ENCODE measurements at places on chromosomes 5 and 9.

DNA sequence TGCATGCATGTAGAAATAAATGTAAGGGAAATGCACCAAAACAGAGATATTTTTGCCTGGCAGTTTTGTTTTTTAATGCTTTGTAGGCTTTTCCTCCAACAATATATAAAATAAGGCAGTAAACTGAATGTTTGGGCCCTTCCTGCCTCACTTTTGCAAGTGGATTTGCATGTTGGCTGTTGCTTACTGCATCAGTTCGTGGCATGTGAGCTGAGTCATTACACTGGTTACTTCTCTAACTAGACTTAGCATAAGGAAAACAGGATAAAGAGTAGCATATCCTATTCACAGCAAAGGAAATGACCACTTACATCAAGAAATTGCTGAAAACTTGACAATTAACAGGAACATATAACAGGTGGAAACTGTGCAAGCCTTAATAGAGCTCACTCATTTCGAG is 113.4 kb downstream of the TLE1 start:
- DNase-seq = no peak

- DNase-seq = no peak
These were observed 128.8 kb upstream of the PANK3 start for GRCh38 chr5:168707716-168708695.

DNA sequence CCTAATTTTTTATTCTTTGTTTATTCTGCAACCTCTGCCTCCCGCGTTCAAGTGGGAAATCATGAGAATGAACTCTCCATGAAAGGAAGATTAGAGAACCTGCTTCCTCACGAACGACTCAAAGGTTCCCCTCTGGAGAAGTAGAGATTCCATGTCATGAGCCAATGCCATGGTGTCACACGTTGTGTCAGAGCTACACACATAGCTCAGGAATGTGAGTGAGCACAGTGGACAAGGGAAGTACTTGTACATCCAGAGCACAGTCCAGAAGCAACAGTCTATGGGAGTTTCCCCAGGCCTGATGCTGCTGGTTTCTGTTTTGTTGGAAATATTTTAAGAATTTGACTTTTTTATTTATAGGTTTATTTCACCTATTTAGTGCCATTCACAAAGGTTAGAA is 26.8 kb upstream of the PPP2CA start:
- no peak for DNase-seq

GRCh38 chr5:80101993-80102392 is 66.8 kb downstream of the THBS4 start:
- no peak for DNase-seq

- DNase-seq = peak; percentile 22
These were observed 22.2 kb upstream of the CXCL14 start for GRCh38 chr5:135600971-135601381.

DNA sequence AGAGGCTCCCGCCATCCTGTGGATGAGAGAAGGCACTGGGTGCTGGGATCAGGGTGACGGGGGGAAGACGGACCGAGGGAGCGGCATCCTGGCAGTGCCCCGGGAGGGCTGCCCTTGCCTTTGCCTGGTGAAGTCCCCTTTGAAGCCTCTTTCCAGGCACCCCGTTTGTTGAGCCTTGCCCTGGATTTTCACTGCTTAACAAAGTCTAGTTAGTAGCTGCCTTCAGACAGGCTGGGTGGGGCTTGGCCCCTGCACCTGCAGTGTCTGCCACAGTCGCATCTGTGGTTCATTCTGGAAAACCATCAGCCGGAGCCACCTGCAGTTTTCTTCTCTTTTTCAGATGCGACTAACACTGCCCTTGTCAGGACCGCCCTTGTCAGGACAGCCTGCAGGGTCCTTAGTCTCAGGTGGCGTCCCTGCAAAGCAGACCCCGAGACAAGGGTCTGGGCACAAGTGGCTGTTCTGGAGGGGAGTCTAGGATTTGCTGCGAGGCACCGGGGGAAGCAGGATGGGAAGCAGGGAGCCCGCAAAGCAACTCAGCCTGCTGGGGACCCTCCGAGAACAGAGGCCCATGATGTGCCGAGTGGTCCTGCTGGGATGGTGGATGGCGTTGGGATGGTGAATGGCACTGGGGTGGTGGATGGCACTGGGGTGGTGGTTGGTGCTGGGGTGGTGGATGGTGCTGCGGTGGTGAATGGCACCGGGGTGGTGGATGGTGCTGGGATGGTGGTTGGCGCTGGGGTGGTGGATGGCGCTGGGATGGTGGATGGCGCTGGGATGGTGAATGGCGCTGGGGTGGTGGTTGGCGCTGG is 147.9 kb upstream of the COL5A1 start:
- no peak for DNase-seq

DNA sequence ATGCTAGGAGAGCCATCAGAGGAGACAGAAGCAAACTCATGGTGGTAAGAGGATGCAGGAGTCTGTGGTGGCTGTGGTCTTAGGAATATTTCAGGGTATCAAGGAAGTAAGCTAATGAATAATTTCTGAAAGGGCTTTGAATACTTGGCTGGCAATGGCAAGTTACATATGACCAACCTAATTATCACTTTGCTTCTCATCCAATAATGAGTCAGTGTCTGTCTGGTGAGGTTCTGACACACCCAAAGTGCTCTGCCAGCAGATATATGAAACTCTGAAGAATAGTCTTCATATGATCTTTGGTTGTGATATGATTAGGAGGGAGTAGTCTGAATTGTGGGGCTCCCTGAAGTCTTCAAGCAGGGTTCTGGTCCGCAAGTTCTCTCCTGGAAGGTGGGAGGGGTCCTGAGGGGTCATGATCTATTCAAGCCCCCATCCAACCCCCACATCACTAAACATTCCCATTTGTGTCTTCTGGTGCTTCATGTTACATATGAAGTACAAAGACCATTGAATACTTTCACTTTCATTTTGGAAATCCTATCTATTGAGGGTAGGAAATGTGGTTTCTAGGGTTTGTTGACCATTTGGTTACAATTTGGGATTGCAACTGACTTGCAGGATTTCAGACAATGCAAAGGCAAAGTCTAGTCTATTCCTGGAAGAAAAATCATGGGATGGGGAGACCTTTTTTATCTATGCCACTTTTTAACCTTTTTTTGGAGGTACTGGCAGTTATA is 199.9 kb upstream of the CDKN2B start:
- DNase-seq = no peak

DNA sequence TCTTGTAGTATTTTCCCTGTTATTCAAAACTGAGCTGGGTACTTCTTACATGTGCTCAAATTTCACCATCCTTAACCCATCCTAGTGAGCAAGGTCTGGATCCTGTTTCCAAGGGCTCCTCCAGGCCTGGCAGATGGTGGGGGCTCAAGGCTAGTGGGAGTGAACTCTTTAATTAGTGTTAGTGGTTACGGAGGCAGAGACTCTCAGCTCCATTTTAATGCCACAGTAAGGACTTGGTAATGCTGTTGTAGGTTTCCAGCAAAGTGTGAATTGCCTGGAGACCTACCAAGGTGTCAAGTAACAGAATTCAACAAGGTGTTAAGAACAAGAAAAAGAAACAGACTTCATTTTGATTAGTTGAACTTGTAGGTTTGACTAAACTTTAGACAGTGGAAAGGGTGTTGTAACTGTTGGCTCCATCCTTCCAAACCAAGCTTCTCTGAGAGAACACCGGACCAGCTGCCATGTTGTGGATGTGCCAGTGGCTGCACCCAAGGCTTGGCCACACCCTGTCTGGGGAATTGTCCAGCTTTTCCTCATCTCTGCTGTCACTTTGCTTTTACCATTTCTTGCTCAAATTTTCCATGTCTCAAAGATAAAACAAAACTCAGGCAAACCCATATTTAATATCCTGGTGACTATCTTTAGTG is 98.7 kb downstream of the ADCY2 start:
- DNase-seq = no peak

- no peak for DNase-seq
These were observed 5.5 kb upstream of the FIBCD1 start for GRCh38 chr9:130944510-130945058.

- no peak for DNase-seq
These were observed 33.9 kb upstream of the RAD23B start for GRCh38 chr9:107249131-107249533.

- no peak for DNase-seq
These were observed 18.7 kb upstream of the PRELID2 start for GRCh38 chr5:145853781-145854376.

- no peak for DNase-seq
These were observed 588.4 kb upstream of the COX7C start for GRCh38 chr5:86029308-86029707.

DNA sequence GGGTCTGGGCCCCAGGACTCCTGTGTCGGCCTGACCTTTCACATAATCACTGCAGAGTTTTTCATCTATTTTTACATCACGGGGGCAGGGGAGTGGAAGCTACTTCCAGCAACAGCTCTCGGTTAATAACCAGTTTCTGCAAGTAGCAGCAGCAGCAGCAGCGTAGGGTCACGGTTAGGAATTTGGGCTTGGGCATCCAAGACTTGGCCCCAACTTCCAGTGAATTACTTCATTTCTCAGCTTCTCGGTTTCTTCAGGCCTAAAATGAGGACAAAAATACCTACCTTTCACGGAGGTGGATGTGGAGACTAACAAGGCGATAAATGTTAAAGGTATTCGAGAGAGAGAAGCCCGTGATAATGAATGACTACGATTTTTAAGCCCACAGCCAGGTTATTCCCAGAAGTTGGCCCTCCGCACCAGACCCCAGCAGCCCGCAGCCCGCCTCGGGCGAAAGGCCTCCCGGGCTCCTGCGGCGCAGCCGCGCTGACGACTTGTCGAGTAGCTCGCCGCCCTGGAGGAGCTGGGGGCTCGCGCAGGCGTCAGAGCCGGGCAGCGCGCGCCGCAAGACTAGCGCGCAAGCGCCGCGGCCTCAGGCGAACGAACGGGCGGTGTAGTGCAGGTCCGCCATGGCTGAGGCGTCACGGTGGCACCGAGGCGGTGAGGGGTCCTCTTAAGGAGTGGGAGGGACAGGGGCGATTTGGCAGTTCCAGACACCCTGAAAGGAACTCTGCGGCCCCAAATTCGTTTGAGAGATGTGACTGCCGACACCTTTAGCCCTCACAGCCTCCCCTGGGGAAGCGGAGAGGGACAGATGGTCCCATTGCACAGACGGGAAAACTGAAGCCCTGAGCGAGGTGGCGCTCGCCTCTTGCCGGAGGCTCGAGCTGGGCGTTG is at the start of gene PKD2L2:
TSS of gene PKD2L2 (plus strand) at position 595 of the 897 bp plus-strand sequence. CDS start at position 630, 35 bp downstream.
- peak; percentile 90 for DNase-seq
